ENCODE measurements at places on chromosomes 3 and 15.

GRCh38 chr3:171390051-171390941, 69.9 kb downstream of the TNIK start:
- DNase-seq = no peak

DNA sequence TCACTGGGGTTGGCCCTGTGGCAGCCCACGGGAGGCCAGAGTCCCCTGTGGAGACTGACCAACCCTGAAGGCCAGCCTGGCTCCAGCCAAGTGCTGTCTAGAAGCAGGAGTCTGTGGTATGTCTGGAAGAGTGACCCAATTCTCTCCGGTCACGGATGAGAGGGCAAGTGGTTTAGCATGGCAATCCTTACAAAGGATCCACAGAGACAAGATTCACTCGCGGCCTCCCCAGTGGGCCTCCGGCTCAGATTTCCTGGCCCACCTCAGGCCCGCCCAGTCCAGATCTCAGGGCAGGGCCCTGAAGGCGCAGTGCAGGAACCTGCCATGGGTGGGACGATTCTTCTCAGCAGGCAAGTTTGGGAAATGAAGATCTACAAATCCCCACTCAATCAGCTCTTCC, 5.0 kb upstream of the BCL2L10 start:
- no peak for DNase-seq

- DNase-seq = no peak
Measured at GRCh38 chr3:110479731-110480130, 591.9 kb upstream of the NECTIN3 start.

DNA sequence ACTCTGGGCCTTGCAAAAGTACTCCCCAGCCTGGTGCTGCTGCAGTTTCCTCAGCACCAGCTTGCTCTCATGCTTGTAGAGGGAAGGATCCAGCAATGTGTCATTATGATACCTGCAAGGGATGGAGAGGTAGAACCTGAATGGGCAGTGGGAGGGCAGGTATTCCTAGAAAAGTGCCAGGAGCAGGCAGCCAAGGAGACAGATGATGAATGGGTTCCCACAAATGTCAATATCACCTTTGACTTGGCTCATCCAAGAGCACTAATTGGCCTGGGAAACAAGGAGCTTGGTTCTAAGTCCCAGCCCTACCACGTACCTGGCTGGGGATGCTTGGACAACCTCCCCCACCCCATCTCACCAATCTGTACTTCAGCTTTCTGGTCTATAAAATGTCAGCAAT, 9.4 kb downstream of the CILP start:
- no peak for DNase-seq

GRCh38 chr15:29074045-29074444, 188.3 kb downstream of the APBA2 start:
- DNase-seq = no peak

- no peak for DNase-seq
Measured at GRCh38 chr3:174444391-174444790, 414.7 kb upstream of the NAALADL2 start.

DNA sequence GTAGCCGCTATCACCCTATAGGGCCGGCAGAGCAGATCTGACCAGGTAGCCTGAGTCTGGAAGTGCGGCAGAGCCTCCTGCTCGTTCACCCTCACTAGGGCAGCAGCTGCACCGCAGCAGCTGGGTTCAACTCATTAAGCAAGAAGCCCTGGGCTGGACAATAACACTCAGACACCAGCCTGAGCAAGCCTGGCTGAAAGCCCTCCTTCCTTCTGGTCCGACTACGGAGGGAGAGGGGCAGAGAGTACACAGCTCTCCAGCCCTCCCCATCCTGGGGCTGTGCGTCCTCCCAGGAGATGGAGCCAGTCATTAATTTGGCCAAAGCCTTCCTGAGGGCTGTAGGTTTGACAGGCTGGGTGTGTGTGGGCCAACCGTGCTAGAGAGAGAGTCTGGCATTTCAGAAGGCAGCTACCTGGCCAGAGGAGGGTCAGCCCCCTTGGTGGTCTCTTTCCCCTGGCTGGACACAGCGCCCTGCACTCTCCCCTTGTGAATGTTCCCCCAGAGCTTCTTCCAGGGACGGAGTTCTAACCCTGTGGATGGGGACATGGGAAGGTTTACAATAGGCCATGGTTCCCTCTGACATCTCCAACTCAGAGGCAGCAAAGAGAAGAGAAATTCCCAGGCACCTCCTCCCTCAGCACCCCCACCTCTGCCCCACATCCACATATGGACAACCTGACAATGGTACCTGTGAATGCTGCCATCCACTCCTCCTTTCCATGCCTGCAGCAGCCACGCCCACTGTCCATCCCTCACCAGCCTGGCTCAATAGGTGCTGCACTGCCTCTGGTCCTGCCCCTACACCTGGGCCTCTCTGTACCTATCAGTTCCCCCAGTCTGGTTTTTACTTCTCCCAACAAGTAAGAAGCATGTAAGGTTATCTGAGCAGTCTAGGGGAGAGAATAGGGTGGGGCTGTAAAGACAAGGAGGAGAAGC, 6.5 kb downstream of the CHRNB4 start:
- DNase-seq = no peak

- DNase-seq = peak; percentile 32
Measured at GRCh38 chr3:197256836-197257444, 41.5 kb downstream of the DLG1 start.

GRCh38 chr15:59609730-59610712, 1.6 kb upstream of the GCNT3 start:
- no peak for DNase-seq
